Activated effector memory CD4-positive, alpha-beta T cell treated with Interleukin-2 at 50 U/mL for 16 hours (primary cell): ENCODE measurements at places on chromosomes 1 and 21.

GRCh38 chr1:90717356-90717664 is 208 bp upstream of the BARHL2 start:
- no peak for DNase-seq

DNA sequence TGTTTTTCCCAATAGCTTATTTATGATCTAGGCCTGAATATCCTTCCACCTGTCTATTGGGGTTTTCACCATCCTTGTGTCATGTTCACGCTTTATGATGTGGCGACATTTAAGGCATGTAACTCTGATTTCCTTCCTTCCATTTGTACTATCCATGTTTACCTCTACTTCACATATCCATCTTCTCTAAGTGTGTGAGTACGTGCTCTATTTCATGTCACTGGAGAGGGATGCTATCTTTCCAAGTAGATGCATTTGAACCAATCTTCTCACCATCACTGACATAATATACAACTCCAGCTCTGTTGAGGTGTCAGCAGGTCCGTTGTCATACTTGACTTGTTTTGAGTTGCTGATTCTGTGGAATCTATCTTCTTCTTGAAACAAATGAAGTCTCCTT is 283.2 kb downstream of the PTBP2 start:
- no peak for DNase-seq

DNA sequence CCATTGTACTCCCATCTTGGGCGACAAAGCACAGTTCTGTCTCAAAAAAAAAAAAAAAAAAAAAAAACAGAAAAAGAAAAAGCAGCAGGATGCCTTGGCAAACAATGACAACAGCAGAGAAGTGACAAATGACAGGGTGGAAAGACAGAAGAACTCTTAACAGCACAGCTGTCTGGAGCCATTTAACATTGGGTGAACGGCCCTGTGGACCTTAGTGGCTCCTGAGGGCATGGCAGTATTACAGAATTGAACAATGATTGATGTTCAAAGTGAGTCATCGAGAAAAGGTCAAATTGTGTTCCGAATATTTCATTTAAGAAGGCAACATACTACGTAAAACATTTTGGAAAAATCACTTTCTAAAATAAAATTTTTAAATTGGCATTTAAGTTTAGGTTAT is 30.0 kb downstream of the DNASE2B start:
- no peak for DNase-seq

DNA sequence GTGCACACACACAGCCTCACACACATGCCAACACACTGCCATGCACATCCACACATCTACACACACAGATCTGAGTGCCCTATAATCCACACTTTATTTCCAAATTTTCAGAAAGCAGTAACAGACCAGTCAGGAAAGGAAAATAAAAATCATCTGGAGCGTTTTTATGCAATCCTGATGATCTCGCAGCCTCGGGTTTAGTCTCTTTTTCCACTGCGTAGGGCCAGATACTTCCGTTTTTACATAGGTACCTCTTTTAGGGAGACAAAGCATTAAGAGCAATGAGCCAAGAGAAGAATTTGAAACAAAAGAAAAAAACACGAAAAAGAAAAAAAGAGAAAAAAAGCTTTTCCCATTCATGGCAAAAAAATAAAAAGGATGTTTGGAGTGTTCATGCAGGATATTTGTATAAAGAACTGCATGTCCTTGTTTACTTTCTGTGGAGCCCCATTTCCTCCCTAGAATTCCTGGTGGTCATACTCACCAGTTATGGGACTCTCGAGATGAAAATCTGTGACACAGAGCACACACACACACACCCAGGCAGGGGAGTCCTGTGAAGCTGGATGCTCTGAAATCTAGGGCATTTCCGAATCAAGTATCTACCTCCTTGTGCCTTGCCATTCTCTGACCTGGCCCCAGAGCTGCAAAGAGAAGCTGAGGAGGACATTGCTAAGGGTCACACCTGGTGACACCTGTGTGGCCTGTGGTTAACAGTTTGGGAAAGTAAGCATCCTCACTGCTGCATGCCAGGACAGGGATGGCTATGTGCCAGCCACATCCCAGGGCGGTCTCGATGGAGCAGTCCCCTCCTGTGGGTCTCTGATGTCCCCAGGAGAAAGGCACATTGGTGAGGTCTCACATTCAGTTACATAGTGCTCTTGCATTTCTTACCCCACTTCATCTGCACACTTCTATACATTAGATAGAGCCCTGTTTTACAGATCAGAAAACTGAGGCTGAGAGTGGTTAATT is 83.6 kb downstream of the RUNX1 start:
- DNase-seq: no peak

- DNase-seq: no peak
Measured at GRCh38 chr1:163382395-163382794, 60.6 kb downstream of the NUF2 start.

- DNase-seq: no peak
Measured at GRCh38 chr1:224058303-224058702, 55.6 kb upstream of the FBXO28 start.

DNA sequence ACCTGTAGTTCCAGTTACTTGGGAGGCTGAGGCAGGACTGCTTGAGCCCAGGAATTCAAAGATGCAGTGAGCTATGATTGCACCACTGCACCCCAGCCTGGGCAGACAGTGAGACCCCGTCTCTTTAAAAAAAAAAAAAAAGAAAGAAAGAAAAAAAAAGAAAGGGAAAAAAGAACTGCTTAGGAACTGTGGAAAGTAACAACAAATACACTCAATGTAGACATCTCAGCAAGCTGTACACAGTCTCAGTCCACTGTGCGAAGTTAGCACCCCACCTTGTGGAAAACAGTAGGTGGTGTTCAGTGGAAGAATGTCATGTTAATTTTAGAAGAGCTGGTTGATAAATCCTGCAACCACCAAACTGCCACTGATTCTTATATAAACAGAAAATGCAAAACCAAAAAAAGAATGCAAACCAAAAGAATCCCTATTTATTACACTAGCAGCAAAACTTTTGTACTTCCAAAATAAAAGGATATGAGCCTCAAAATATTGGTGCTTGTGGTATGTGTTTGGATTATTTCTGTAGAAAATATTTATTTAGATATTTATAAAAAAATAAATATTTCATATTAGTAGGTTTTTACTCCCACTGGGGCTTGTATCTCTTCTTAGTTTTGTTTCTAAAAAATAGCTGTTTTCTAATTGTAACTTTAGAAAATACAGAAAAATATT is 31.1 kb downstream of the ALG14 start:
- DNase-seq: no peak

DNA sequence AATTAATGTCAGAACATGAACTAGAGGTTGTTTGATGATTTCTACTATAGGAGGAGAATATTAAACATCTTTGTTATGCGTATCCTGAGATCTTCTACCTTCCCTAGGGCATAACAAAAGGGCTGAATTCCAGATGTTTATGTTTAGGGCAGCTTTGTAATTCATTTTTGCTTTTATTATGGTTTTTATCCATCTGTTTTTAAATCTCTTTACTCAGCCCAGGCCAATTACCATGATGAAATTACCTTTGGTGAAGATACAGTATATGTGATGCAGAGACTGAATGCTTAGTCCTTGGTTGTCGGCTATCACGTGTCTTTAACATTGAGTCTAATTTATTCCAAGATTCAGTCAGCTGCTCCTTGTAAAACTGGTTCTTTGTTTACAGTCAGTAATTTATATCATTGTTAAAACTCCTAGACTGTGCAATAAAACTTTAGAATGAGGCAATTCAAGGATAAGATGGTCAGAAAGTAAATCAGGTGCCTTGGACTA is 176.9 kb downstream of the CTH start:
- DNase-seq: no peak

GRCh38 chr21:37065561-37066177 is 7.2 kb downstream of the PIGP start:
- no peak for DNase-seq

DNA sequence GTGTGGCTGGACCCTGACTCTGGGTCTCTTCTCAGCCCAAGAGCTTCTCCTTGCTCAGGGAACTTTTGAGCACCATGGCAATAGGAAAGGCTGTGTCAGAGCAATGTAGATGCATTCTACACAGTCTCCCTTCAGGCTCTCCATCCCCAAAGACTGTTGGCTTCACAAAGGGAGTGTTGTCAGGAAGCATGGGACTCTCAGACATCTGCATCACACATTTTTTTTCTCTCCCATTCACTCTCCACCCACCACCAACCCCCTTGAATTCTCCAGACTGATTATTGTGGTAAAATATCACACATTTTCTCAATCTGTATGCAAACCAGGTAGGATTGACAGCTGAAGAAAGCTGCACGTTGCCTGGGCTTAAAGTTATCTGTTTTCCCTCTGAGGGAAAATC is 105.4 kb upstream of the WARS2 start:
- DNase-seq: no peak

- no peak for DNase-seq
Measured at GRCh38 chr21:38930066-38930465, 124.3 kb downstream of the ETS2 start.

DNA sequence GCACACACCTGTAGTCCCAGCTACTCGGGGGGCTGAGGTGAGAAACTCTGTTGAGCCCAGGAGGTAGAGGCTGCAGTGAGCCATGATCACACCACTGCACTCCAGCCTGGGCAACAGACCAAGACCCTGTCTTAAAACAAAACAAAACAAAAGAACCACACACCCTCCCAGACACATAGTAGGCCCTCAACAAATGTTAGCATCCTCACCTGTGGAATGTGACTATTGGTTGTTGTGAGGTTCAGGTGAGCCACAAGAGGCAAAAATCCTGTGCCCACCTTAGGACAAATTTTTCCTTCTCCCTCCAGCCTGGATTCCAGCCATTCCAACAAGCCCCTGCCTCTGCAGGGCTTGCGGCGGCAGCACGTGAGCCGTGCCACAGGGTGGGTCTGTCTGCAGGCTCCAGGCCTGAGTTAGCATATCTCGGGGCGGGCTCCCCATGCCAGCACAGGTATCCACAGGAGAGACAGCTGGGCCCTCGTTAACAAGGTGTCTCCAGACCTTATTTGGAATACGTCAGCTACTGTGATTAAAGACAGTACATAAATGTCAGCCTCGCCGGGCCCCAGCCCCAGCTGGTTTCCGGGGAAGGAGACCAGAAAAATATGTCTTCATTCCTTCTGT is 17.4 kb downstream of the C1QB start:
- DNase-seq: no peak

GRCh38 chr1:160768295-160768657 is 27.7 kb upstream of the LY9 start:
- DNase-seq: peak; percentile 77

GRCh38 chr1:48242141-48242736 is 19.7 kb downstream of the SLC5A9 start:
- no peak for DNase-seq

GRCh38 chr1:171738911-171739310 is 3.0 kb downstream of the VAMP4 start:
- no peak for DNase-seq

DNA sequence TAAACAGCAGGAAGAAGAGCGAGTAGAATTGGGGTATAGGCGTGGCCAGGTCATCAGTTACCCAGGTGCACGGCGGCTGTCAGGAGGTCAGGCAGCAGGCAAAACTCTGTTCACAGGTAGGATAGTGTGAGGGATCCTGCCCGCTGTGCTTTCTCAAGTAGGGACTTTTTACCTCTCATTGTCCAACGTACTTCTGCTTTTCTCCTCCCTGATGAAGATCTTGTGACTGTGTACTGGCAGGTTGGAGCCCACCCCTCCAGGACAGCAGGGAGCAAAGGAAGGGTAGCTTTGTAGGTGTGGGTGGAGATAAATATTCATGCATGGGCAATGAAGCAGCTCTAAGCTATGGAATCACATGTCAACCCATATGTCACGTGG is 373.5 kb downstream of the KIF26B start:
- no peak for DNase-seq

GRCh38 chr1:19643121-19643520 is 990 bp upstream of the NBL1 start:
- DNase-seq: no peak

GRCh38 chr1:208248307-208248801 is 4.2 kb upstream of the PLXNA2 start:
- DNase-seq: no peak

GRCh38 chr1:245411245-245412036 is 256.7 kb downstream of the KIF26B start:
- DNase-seq: no peak

DNA sequence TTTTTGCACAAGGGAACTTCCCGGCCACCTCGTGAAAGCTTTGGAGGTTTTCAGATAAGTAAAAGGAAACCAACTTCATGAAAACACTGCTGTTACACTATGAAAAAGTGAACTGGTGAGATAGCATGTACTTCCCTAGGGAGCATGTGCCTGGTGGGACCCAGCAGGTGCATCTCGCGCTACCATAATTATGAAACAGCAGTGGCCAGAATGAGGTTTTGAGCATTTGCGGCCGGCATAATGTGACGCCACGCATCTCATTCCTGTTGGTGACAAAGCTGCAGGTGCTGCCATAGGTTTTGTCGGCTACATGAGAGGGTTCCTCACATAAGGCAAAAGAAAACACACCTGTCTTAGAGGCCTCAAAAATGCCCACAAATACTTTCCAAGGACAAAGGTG is 1.7 kb downstream of the KRTAP10-3 start:
- no peak for DNase-seq

- no peak for DNase-seq
Measured at GRCh38 chr1:61184040-61184713, 101.8 kb downstream of the NFIA start.

GRCh38 chr1:229149435-229149834 is 121.5 kb upstream of the RAB4A start:
- no peak for DNase-seq

DNA sequence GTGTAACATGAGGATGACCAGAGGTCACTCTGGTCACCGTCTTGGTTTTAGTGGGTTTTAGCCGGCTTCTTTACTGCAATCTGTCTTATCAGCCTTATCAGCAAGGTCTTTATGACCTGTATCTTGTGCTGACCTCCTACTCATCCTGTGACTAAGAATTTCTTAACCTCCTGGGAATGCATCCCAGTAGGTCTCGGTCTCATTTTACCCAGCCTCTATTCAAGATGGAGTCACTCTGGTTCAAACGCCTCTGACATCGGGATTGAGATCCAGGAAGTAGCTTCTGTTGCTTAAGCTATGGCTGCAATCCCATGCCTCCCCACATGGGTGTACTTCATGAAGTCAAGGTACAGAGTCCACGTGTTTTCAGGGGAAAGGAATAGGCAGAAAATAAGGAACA is 19.9 kb downstream of the FMN2 start:
- DNase-seq: no peak

- no peak for DNase-seq
Measured at GRCh38 chr1:237471956-237472355, 418.8 kb downstream of the ZP4 start.

- no peak for DNase-seq
Measured at GRCh38 chr1:214727274-214727673, 124.3 kb downstream of the CENPF start.

- no peak for DNase-seq
Measured at GRCh38 chr1:17230671-17231310, 18.1 kb upstream of the PADI3 start.

GRCh38 chr1:92848201-92848600 is 16.4 kb downstream of the RPL5 start:
- no peak for DNase-seq

GRCh38 chr1:153567621-153568366 is 2.1 kb upstream of the S100A2 start:
- no peak for DNase-seq

DNA sequence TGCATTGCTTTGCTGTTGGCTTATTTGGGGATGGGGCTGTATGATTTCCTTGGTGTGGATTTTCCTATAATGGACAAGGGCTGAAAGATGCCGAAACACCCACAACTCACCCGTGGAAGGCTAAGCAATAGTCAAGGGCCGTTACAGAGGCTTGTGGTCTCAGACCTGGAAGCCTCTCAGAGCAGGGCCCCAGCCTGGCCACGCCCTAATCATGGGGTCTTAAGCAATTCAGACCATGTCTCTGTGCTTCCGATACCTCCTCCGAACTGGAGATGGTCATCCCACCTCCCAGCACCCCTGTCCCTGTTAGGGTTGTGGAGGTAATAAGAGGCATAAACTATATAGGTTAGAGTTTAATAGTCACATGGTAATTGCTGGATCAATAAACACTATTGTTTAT is 3.4 kb downstream of the ABCG1 start:
- no peak for DNase-seq
